Fibroblast of skin of left biceps (primary cell): ENCODE measurements at places on chromosomes 3 and 15.
A peak's percentile ranks its signal among the peaks of the same experiment; 100 is the strongest.

DNA sequence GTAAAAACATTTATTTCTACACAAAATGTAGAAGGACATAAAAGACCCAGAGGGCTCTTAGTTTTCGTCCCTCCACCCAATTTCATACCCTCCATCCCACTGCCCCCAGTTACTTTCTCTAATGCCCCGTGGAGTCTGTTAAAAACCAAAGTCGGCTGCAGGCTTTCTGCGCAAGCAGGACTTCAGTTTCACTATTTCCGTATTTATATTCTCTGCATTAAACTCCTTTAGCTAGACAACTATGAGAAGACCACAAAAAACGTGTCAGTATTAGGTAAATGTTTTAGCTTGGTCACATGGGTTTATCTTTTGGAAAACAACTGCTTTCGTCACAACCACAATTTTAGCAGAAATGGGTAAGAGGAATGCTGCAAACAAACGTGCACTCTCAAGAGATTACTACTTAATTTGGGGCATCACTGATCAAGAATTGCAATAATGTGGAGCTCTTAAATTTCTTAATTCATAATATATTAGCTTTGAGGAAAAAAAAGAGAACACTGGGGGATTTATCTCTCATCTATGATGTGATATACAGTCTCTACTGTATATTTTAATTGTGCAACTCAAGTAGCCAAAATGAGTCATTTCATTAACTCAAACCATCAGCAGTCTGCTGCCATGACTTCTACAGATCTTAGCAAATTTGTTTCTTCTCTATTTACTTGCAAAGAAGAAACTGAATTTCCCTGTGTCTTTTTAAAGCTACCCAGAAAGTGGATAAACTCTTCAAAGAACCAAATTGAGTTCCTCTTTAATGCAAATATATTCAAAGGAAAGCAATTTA lies 740 bp upstream of the NSMCE3 start:
- peak; percentile 85 for DNase-seq

- DNase-seq = no peak
These were observed 440.9 kb downstream of the FOXP1 start for GRCh38 chr3:71142441-71143161.

DNA sequence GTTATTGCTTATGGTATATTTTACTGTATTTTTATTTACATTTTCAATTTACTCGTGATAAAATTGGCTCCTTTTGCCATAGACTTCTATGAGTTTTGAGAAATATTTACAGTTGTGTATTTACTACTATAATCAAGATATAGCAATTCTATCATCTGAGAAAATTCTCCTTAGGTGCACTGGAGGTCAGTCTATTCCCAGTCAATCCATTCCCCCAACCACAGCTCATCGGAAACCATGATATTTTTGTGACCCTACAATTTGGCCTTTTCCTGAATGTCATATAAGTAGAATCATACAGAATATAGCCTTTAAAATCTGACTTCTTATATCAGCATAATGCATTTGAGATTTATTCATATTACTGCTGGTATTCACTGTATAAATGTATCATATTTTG lies 114.7 kb upstream of the LRTM1 start:
- no peak for DNase-seq

DNA sequence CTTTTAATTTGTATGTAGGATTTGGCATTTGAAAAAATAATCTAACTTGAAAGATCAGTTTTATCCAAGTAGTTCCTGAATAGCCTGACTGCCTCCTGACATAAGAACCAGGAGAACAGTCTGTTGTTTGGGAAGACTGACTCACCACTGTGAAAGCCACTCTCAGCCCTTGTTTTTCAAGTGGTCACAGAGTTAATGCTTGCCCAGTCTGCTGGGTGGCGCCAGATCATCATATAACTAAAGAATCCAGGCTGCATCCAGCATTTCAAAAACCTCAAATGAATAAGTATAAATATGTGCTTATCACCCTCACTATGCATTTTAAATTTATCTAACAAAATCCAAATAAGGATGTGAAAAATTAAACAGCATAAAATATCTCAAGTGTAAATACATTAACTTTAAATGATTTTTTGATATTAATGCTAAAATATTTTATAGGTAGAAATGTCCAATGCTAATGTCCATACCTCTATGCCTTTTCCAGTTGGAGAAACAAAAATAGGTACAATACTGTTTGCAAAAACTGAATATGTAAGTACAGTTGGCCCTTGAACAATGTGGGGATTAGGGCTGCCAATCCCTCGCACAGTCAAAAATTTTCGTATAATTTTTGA lies 26.9 kb upstream of the ZBBX start:
- peak; percentile 6 for DNase-seq

GRCh38 chr15:93467337-93467736 lies 378.3 kb upstream of the RGMA start:
- DNase-seq = no peak

DNA sequence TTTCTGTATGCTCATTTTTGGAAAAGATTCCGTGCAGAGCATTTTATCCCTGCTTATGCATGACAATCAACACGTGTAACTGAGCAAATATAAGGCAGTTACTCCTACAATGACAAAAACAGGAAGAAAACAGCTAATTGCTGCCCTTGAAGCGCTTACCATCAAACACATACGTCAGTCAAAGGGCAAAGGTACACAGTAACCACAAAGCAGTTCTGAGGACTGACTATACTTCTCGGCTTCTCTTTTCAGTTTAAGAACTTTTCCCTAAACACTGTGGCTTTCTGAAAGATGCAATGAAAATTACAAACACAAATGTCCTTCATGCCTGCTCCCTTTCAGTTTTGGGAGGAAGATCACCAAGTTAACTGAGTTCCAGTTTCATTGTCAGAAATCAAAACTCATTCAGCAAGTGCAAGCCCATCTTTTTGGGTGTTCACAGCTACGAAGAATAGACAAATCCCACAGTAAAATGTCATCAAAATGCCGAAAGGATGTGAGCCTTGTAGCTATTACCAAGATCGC lies 602.8 kb downstream of the FOXP1 start:
- no peak for DNase-seq

DNA sequence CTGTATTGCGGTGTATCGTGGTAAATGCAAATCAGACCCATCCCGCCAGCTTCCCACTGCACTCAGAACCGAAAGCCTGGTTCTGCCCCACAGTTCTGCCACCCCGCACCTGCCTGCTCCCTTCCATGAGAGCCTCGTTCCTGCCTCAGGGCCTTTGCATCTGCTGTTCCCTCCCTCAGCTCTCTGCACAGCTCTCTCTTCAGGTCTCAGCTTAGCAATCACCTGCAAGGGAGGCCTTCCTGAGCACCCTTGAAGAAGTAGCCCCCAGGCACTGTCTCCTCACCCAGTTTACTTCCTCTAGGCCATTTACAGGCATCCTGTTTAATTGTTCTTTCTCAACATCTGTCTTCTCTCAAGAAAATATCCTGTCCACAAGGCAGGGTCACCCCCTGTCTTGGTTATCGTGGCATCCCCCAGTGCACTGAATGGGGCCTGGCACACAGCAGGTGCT lies 13.3 kb upstream of the IQSEC1 start:
- no peak for DNase-seq

GRCh38 chr3:4894891-4895530 lies 84.2 kb upstream of the BHLHE40 start:
- no peak for DNase-seq

DNA sequence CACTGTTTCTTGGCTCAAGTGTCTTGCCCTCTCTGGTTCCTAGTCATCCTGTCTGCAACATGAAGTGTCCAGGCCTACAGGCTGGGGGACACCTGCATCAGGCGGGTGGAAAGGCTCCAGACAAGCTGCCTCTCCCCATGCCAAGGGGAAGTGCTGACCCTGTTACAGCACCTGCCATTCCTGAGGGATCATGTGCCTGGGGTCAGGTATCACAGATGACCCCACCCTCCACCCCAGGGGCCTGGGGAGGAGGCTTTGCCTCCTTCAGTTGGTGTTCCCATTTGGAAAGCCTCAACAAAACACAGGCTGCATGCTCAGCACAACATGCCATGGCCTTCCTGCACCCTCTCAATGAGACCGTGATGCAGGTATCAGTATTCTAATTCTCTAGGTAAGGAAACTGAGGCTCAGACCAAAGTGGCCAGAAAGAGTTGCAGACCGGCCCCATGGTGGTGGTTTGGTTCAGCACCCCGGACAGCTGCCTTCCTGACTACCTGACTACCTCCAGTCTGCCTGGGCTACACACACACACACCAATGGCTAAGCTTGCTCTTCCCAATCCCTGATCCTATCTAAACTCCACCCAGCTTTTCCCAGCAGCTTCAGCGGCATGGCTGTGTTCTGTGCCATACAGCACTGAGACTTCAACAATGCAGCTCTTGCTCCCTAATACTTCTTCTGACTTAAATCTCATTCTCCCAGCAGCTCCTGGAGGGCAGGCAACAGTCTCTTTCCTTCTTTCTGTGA lies 69.7 kb upstream of the LINGO1 start:
- DNase-seq = no peak

DNA sequence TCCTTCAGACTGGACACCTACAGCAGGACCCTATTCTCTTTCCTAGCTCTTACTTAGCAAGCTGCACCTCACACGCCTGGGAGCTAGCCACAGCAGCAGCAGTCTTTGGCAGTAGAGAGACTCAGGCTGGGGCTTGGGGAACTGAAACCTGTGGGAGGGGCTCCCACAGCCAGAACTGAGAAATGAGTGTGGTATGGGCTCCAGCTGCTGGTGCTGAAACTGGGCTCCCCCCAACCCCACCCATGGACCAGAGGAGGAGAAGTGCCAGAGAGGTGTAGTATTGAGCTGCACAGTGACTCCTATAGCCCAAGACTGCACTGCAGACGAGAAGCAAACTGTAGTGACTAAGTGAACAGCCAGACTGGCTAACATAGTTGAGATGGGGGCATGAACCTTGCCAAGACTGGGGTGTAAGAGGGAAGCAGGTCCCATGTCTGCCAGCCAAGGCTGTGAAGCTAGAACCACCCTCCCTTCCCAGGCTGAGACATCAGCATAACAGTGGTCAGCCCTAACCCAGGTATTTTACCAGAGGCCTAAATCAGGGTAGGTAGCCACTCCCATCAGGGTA lies 62.5 kb downstream of the MYO5A start:
- no peak for DNase-seq

DNA sequence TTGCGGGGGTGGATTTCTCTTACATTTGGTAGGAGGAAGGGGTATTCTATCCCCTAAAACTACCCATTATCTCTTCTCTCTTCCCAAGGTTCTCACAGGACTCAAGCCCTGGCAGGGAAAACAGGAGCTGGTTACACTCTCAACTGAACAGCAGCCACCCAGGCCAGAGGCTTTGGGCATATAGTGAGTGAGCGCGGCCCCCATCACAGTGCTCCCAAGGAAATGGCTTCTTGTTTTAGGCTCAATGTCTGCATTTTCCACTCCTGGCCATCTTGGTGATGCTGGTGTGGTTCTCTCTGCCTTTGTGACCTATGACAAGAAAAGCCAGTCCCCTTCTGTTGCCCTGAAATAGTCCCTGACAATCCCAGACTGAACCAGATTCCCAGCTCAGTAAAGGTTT lies 50.1 kb downstream of the WDR76 start:
- no peak for DNase-seq

DNA sequence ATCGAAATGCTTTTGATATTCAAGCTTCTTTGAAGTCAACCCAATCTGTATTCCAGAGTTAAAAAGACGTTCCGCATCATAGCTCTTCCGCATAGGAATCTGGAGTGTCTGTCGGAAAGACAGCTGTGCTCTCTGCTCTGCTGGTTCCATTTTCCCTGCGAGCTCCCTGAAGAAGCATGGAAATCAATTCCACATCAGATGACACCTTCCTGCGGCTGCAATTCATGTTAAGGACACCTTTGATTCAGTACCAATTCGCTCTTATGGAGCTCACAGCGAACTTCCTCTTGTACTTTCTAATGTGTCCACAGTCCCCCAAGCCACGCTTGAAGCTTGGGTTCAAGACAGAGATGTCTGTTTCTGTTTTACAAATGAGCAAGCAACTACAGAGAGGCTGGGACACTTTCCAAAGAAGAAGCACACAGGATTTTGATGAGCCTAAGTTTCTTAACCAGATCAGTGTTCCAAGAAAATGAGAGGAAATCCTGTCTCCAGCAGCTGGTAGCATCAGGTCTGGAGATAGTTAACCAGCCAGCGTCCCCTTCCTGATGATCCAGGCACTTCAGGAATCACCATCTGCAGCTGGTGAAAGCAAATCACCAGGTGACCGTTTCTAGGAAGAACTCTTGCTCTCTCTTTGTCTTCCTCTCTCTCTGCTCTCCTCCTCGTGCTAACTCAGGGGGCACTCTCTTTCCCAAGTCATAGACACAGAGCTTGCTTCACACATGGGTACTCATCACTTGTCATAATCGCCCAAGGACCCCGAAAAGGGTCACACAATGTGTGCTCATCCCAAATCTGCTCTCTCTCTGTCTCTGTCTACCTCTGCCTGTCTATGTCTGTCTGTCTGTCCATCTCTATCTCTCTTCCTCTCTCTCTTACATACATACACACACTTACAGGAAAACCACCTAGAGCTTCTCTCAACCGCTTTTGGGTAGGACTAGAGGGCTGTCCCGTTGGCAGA lies 281.8 kb downstream of the FAM43A start:
- no peak for DNase-seq

- DNase-seq = no peak
These were observed 147.3 kb downstream of the TP63 start for GRCh38 chr3:189778340-189778950.

DNA sequence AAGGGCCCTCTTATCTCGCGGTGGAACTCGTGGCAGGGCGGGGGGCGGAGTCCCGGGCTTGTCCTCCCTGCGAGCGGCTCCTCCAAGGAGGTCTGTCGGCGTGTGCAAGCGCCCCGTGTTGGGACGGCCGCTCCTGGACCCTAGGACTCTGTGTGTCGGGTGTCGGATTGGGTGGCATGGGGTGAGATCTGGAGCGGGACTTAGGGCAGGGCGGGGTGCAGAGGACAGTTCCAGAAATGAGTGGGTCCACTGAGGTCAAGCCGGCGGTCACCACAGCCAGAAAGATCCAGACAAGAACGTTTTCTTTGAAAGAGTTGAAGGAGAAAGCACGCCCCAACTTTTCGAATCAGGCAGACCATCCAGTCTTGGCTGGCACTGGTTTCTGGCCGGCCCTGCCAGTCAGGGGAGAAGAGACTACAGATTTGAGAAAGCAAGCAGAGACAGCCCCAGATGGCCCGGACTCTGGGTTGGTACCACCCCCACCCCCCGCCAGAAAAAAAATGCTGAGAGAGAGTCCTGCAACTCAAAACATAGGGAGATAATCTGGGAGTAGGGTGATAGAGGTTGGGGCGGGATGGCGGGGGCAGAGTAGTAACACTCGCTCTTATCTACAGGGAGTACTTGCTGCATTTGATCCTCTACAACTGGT lies 784 bp upstream of the CISH start:
- no peak for DNase-seq

- no peak for DNase-seq
These were observed 23.8 kb downstream of the DLEC1 start for GRCh38 chr3:38062809-38063208.

- no peak for DNase-seq
These were observed 191.2 kb downstream of the TLE3 start for GRCh38 chr15:69906256-69907185.

DNA sequence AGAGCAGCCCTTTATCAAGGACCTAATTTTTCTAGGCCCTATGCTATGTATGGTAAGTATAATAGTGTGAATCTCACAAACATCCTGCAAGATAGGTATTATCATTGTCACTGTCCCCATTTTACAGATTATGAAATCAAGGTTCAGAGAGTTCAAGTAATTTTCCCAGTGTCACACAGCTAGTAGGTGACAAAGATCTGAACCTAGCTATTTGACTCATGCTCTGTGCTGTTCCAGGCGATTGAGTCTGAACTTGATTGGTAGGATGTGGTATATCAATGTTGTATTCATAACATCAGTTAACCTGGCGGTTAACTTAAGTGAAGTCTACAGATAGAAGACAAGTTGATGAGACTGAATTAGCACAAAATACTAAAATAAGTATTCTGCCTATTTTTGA lies 229.9 kb downstream of the CHST2 start:
- no peak for DNase-seq

GRCh38 chr3:140447136-140447535 lies 230.7 kb upstream of the TRIM42 start:
- no peak for DNase-seq
